ENCODE measurements at places on chromosomes 1 and 21.

- no peak for DNase-seq
Measured at GRCh38 chr1:248812736-248813425, 12.8 kb downstream of the SH3BP5L start.

- no peak for DNase-seq
Measured at GRCh38 chr1:60173729-60174505, 100.3 kb upstream of the C1orf87 start.

- DNase-seq, result no peak
Measured at GRCh38 chr1:214454569-214455396, 96.6 kb downstream of the PTPN14 start.

GRCh38 chr21:40623528-40623927, 223.4 kb downstream of the DSCAM start:
- DNase-seq, result no peak
